H1 (cell line): ENCODE measurements at places on chromosomes 13 and 19. TPM values are rescaled to one million over a fixed set of nuclear protein-coding genes. Genes with fewer than 3 reads are reported as not detected.

Gene CYP2F1
- 0.34 TPM in 1 of 2 replicates, not detected in the other for total RNA-seq

Gene CD22
- 0.54 and 0.60 TPM in 2 replicates for total RNA-seq

Gene HS6ST3
- 1.2 TPM in 2 replicates for total RNA-seq

Gene JAK3
- total RNA-seq = 3.2 and 4.0 TPM in 2 replicates

Gene WDR88
- total RNA-seq = not detected in 2 replicates

Gene ZNF418
- total RNA-seq = 18.5 and 18.8 TPM in 2 replicates

Gene PPP1R37
- 25.7 and 27.0 TPM in 2 replicates for total RNA-seq

Gene PCSK4
- total RNA-seq = 9.7 and 9.8 TPM in 2 replicates

Gene DDX49
- total RNA-seq = 41.3 and 52.3 TPM in 2 replicates

Gene IL17D
- 0.56 and 0.84 TPM in 2 replicates for total RNA-seq

Gene IGSF23
- total RNA-seq = not detected in 2 replicates

Gene LMTK3
- total RNA-seq = 12.4 and 13.6 TPM in 2 replicates

Gene KLK10
- total RNA-seq = 4.5 and 4.8 TPM in 2 replicates

Gene SHISA7
- 0.98 and 1.0 TPM in 2 replicates for total RNA-seq

Gene MARCHF2
- 18.5 and 19.7 TPM in 2 replicates for total RNA-seq

Gene TNFSF11
- 11.7 and 12.0 TPM in 2 replicates for total RNA-seq

Gene SMIM44
- not detected in 2 replicates for total RNA-seq

Gene XPO4
- total RNA-seq = 33.3 and 35.5 TPM in 2 replicates

Gene MEDAG
- total RNA-seq = 1.6 and 2.1 TPM in 2 replicates
